Stimulated activated CD8-positive, alpha-beta memory T cell treated with anti-CD3 and anti-CD28 coated beads, Interleukin-4, amount 100 ng/mL, for 1 hour (primary cell): ENCODE measurements at places on chromosomes 4 and X.

DNA sequence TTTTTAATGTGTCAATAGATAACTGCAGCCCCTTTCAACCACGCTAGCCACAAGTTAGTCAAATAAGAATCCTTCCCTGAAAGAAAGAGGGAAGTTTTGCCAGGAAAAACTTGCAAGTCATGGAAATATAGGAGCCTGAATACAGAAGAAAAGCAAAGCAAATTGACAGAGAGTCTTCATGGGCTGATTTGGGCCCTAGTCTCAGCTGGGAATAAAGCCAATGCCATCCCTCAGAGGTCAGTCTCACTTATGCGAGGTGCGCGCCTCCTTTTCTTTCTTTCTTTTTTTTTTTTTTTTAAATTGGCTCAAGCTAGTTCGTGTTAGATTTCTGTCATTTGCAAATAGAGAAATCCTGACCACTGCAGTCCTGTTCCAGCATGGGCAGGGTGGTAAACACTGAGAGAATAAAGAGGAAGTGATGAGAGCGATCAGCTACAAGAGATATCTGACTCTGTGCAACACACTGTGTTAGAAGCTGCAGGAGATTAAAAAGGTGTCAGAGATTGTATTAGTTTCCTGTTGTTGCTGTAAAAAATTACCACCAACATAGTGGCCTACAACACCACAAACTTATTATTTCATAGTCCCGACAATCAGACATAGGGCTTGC is 299.7 kb downstream of the LDB2 start:
- DNase-seq: no peak

DNA sequence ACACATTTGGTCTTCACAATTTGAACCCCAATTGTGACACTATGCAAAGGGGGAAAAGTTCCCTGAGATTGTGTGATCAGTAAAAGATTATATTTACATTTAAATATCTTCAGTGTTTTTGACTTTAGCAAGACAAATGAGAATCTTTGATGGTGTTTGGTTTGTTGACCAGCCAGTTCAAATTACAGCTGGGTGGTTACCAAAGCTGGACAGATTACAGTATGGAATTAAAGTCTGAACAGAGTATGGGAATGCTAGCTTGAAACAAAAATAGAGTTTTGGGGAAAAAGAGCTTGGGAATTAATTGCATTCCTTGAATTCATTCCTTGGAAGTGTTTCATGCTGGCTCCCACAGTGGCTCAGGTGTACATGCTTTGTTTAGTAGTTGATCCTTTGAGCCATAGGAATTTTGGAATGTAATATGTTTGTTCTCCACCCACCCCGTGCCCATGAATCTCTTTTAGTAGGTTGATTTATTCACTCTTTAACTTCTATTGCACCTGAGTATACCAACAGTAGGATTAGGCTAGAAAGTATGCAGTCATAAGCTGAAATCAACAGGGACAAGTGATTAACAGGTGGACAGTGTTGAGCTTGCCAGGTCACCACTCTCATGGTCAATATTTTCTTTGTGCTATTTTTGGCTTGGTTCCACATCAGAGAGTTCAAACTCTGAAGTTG is 81.1 kb upstream of the HELT start:
- no peak for DNase-seq

- DNase-seq: no peak
These were observed 116.7 kb downstream of the FAM53A start for GRCh38 chr4:1567519-1567807.

GRCh38 chr4:134539729-134540231 is 338.2 kb upstream of the PABPC4L start:
- DNase-seq: no peak

DNA sequence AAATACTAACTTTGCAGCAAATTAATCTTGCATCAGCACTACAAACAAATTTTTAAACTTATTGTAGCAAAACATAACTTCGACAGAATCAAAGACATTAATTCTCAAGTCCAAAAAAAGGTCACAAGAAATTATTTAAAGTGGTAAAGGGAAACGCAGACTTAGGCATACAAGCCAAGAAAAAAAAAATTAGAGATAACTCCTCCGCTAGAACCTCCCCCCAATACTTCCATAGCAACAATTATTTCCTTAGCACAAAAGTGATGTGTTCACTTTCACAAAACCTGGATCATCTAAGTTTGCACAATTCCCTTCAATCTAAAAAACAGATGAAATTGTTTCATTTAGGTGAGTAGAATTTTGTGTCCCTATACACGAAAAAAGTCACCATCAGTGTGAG is 1.1 kb downstream of the LRBA start:
- DNase-seq: no peak
